ENCODE measurements at places on chromosomes 3 and 15. TPM values are rescaled to one million over a fixed set of nuclear protein-coding genes. Genes with fewer than 3 reads are reported as not detected.

Gene GNAT1
- polyA plus RNA-seq = not detected

DNA sequence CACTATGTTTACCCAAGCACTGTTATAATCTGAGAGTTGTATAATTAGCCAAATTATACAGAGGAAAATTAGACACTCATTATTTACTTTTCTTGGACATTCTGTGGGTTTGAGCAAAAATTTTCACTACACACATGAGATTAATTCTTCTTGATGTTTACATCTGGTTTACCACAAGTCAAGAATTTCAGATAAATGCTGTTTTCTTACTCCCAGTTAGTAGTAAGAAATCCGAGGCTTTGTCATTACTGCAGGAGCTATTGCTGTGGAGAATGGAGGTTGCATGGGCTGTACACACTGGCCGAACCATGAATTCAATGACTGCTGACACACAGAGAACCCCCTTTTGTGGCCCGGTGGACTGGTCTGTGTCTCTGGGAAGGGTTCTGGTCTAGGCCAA is 207.7 kb upstream of the CFAP20DC start:
- no peak for DNase-seq

DNA sequence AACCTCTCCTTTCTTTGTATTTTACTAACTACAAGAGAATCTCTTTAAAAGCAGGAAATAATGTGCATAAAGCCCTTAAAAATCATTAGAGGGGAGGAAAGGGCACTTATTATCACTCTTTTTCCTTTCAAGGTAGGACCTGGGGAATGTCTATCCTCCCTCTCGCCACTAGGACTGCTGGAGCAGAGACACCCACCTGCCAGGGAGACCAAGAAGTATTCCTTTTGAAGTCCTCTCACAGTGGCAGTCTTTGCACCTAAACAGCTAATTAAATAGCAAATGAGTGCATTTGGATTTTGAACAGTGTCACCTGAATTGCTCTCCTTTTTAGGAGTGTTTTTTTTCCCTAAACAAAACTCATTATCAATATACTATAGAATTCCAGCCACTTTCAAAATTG is 874.1 kb downstream of the ZPLD1 start:
- DNase-seq = no peak

GRCh38 chr3:25423780-25424588 is 4.1 kb upstream of the RARB start:
- DNase-seq = no peak
